Fibroblast of lung (primary cell): ENCODE measurements at places on chromosomes 6 and 20. TPM values are rescaled to one million over a fixed set of nuclear protein-coding genes. Genes with fewer than 3 reads are reported as not detected.

DNA sequence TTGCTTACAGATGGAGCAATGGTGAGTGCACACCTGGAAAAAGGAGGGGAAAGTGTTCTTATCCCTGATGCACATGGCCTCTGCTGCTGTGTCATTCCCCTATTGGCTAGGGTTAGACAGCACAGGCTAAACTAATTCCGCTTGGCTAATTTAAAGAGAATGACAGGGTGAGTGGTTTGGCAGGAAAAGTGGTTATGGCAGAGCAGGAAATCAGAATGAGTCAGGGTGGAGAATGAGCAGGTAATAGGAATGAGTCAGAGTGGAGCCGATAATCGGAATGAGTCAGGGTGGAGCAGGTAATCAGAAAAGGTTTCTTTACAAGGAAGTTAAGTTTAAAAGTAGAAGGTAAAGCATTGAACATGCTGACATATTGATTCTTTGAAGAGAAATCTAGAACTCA is 355.5 kb upstream of the HTR1E start:
- DNase-seq, result no peak

- no peak for DNase-seq
These were observed 185.3 kb downstream of the PKHD1 start for GRCh38 chr6:51901766-51902764.

GRCh38 chr20:62902926-62903615 is 23.2 kb downstream of the DIDO1 start:
- peak; percentile 63 for DNase-seq

Gene VNN1
- total RNA-seq, result not detected in 2 replicates

GRCh38 chr6:167091805-167092107 is 31.1 kb upstream of the CCR6 start:
- DNase-seq, result no peak

DNA sequence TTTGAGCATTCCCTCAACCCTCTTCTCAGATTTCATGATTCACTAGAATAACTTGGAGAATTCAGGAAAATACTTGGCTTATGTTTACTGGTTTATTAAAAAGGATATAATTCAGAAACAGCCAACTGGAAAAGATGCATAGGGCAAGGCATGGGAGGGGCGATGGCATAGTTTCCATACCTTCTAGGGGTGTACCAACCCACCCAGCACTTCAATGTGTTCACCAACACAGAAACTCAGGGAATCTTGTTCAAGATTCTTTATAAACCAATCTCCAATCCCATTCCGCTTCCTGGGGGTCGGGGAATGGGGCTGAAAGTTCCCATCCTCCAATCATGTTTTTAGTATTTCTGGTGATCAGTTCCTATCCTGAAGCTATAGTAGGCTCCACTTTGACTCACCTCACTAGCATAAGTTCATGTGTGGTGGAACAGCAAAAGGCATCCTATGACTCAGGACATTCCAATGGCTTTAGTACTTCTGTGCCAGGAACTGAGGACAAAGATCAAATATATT is 164.4 kb downstream of the SIM1 start:
- peak; percentile 99 for DNase-seq

GRCh38 chr6:44649365-44650025 is 262.0 kb downstream of the CDC5L start:
- DNase-seq, result peak; percentile 84

- no peak for DNase-seq
These were observed 13.9 kb upstream of the MROH8 start for GRCh38 chr20:37193226-37193625.

DNA sequence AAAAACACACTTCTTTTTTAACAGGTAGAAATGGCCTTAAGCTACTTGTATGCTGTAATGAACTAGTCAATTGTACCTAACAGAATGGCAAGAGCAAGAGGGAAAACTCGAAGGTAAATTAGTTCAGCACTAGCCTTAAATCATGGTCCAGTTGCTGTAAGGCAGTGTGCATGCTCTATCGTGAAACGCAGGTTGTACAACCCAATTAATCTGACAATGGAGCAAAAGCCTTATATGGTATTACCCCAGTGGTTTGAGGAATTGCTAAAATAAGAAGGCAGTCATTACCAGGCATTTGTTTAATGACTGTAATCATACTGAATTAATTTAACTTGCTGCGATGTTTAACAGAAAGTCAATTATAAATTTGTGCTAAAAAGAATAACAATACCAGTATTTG is 69.3 kb upstream of the SOX4 start:
- DNase-seq, result no peak

Gene MYT1
- not detected in 2 replicates for total RNA-seq
